ENCODE measurements at places on chromosomes 3 and 15.

- no peak for DNase-seq
These were observed 1.3 kb downstream of the ZNF710 start for GRCh38 chr15:90002428-90002844.

- no peak for DNase-seq
These were observed 542.9 kb downstream of the FHIT start for GRCh38 chr3:60708191-60708975.

DNA sequence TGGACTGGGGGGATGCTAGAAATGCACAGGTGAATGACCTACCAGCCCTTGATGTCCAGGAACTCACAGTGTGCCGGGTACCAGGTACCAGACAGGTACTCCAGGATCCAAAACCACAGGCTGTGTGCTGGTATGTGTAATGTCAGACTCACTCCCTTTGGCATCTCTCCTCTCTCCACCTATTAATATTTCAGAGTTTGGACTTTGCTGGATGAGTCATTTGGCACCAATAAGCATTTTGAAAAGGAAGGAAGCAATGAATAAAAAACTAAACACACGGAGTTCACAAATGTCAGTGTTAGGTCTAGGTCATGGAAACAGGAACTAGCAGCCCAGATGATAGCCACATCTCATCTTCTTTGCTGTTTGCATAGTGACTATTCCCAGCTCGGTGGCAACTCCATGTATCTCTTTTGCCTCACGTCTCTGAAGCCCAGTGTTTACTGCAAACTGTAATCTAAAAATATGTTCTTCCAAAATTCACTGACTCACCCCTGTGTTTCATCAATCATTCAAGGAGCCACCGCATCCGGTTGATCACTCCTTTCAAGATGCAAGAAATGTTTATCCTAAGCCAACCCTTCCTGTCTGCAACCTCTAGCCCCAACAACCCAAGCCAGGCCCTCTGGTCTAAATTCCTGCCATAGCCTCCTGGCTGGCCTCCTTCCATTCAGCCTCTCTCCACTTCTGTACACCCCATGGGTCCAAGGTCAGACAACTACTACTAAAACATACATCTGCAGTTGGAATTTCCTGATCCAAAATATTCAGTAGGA is 8.4 kb downstream of the ITGB5 start:
- no peak for DNase-seq

DNA sequence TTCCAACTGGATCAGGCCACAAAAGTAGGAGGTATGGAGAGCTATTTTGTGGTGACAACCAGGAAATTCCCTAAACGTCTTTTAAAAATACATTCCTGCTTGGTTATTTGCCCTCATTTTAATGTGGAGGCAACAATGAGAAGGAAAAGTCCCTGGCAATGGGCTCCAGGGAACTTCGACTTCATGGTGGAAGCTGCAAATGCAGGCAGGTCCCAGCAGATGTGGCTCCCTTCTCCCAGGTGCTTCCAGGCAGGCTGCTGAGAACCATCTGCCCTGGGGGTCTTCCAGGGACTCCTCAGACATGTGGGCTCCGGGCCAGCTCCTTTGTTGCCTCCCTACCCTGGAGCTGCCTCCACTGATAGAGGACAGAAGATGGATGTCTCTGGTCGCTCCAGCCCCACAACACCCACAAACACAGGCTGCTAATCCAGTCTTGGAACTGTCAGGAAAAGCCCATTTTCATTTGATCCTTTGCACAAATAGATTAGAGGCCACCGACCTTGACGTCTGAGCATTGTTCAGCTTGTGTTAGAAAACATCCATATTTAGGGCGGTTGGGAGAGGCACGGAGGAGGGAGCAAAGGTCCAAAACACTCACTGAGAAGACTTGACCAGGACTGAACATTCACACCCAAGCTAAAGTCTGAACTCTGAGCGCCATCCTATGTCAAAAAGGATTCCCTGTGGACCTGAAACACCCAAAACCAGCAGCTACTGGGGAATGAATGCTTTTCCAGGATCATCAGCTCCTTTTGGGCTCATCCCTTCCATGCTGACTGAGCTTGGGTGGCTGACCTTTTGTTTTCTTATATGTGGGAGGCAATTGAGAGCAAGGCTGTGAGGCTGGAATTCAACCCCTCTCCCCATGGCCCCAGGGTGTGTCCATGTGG is 30.2 kb upstream of the SLCO2A1 start:
- no peak for DNase-seq

GRCh38 chr3:64003589-64003988 is 19.7 kb downstream of the PSMD6 start:
- no peak for DNase-seq

DNA sequence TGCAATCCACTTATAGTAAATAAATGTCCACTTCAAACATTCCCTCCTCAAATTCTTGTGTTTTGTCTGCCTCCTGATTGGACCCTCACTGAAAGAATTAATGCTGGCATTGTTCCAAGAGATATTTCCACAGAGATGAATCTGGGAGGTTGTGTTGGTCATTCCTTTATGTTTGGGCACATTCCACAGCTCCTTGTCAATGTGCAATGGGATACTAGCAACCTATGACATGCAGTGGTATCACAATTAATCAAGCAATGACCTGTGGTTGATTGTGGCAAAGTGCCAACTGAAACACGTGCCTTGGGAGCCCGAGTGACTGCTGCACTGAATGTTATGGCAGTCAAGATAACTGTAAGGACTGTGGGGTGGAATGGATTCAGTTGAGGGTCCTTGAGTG is 55.0 kb upstream of the SNRPN start:
- no peak for DNase-seq

DNA sequence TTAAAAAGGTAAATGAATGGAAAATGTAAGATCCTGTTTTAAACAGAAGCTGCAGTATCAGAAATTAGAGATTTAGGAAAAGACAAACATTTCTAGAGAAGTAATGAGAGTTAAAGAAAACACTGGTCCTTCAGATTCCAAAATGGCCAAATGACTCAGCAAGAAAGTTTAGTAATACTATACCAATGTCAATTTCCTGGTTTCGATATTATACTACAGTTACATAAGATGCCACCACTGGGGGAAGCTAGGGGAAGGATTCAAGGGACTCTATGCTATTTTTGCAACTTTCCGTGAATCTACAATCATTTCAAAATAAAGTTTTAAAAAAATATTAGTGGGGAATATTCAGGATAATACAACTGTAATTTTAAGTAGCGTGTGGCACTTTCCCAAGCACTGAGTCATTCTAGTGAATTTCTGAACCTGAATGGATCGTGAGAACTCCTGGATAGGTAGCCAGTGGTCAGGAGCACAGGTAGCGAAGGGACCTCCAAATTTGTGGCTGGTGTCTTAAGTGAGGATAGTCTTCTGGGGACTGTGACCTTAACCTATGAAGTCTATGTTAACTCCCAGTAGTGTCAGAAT is 37.6 kb downstream of the TMCC1 start:
- no peak for DNase-seq

GRCh38 chr3:45554006-45554666 is 40.4 kb upstream of the LIMD1 start:
- no peak for DNase-seq

DNA sequence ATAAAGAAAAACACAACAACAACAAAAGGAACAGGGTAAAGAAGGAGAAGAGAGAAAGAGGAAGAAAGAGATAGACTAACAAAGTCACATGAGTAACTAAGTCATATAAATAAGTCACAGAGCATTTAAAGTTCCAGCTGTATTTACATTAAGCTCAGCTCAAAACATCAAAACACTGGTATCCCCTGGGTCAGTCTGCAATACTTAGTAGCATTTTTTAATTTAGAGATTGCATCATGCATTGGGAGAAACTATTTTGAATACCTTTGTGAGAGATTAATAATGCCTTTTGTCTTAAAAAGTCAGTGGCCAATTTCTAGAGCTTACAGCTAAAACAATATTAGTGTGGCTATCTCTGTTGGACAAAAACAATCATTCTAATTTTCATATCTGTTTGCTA is 78.4 kb downstream of the NEK10 start:
- no peak for DNase-seq

DNA sequence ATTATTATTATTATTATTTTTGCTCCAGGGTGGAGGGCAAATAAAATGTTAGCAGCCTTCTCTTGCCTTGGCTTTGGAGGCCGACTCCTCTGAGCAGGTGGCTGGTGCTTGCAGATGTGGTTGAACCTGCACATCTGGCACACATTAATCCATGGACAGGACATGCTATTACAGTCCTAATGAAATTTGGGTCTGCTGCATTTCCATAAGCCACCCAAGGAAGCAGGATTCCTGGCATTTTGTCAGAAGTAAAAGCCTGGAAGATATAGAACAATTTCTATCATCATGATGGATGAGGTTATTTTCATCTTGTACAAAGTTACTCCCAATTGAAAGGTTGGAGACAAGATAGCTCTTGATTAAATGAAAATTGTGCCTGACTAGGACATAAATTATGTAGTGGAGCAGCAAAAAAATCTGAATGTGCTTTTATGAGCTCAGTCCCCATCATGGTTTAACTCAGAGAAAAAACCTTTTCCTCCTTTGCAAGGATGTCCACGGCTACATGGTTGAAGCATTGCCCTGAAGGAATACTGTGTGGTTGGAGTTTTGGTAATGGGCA is 130.9 kb upstream of the RGMA start:
- DNase-seq: no peak

DNA sequence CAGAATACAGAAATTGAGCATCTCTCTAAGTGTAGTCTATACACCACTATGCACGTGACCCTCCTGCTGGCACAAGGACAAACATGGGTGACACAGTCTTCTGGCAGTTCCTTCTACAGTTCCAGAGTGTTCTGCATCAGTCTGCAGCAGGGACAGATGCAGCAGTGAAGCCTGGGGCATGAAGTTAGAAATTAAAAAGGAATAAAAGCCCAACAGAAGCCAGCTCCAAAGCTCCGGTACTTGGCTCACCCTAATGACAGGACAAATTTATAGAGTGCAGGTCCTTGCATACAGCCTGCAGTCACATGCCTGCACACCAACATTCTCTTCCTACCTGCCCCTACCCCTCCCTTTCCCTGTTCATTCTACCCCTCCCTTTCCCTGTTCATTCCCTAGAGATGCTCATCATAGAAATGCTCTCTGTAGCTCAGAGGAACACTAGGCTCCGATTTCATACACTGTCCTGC is 15.0 kb downstream of the UACA start:
- no peak for DNase-seq

DNA sequence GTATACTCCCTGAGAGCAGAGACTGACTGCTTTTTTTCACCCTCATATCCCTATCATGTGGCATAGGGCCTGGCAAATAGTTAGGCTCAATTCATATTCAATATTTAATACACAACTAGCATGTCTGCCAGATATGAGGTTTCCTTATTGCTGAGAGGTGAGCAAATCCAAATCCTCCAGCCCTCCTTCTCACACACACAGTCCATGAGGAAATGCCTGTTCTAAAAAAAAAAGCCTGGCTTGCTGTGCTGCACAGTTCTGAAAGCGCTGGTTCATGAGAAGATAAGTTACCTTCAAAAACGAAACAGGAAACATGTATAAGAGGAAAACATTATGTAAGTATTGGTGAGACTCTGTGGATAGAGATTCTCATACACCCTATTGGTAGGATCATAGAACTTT is 15.5 kb upstream of the ACAP2 start:
- no peak for DNase-seq

DNA sequence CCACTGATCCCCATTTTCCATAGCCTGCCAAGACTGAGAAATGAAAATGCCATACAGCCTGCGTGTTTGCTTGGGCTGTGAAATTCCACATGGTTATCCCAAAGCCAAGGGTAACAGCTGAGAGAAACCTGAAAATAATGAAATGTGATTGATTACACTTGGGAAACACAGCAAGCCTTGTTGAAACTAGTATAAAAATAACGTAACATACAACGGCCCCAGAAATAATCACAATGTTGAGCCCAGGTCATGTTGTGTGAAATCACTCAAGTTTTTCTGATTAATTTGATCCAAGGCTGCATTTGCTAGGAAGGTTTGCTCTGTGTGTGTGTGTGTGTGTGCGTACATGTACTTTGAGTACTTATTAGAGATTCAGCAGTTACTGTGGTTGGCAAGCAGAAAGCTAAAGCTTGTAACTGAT is 269.0 kb downstream of the OXSM start:
- DNase-seq: no peak

DNA sequence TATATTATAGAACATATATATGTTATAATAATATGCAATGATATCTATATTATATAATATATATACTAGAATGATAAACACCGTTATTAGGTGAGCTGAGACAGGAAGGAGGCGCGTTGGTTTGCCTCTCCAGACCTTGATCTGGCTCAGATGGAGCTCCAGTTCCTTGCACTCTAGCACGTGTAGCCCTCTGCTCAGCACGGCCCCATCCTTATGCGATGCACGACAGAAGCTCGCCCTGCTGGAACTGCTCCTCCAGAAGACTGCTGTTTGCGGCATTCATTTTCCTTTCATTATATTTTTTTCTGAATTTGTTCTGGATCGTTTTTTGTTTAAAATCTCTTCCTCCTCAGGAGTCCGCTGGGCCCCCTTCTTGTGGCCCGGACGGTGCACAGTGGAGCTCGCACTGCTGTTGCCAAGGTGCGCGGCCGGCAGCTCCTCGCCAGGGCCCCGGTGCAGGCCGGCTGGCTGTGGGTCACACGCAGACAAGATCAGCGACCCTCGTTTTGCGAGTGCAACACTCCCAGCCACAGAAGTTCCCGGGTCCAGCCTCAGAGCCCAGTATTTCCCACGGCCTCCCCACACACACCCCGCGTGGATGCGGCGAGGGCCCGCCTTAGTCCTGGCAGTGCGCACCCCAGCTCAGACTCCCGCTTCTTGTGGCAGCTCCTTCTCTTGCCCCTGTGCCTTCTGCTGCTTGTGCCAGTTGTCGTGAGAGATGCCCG is 112.2 kb downstream of the CHL1 start:
- DNase-seq: no peak

- no peak for DNase-seq
These were observed 1.3 kb upstream of the UNC13C start for GRCh38 chr15:53976844-53977392.

DNA sequence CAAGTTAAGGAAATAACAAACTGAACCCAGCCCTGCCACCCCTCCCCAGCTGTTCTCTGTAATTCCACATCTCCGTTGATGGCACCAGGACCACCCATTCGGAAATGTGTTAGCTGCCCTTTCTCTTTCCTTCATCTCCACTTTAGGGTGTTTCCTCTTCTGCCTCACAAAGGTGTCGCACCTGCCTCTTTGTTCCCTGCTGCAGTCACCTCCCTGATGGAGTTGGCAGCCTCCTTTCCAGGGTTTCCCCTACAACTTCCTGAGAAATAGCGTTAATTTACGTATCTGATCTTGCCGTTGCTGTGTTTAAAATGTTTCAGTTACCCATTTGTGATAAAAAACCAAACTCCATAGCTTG is 57.3 kb downstream of the GPR171 start:
- DNase-seq: no peak

All from activated CD4-positive, CD25-positive, alpha-beta regulatory T cell (primary cell).